ENCODE measurements at places on chromosomes 5 and 9. TPM values are rescaled to one million over a fixed set of nuclear protein-coding genes. Genes with fewer than 3 reads are reported as not detected.

- DNase-seq = no peak
Observed at GRCh38 chr9:72843520-72844439, 109.1 kb downstream of the ALDH1A1 start.

DNA sequence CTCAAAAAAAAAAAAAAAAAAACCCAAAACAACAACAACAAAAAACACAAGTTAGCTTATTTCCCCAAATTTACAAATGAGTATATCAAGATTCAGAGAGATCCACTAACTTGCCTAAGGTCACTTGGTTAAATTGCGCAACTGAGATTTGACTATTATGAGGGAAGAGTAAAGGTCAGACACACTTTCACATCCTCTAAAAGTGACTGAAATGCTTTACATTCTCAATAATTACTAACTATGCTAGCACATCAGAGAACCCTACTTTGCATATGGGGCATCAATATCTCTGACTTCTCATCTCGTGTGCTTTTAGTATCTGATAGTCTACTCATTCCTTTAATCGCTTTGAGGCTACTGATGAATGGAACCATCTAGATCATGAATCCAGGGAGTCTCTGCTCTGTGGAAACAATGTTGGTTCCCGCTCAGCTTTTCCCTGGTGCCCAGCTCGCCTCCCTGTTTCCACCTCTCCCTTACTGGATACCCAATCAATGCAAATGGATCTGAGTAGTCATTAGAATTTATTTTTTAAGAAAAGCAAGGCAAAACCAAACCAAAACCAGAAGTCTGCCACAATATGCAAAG, 182.1 kb upstream of the TRIM32 start:
- no peak for DNase-seq

DNA sequence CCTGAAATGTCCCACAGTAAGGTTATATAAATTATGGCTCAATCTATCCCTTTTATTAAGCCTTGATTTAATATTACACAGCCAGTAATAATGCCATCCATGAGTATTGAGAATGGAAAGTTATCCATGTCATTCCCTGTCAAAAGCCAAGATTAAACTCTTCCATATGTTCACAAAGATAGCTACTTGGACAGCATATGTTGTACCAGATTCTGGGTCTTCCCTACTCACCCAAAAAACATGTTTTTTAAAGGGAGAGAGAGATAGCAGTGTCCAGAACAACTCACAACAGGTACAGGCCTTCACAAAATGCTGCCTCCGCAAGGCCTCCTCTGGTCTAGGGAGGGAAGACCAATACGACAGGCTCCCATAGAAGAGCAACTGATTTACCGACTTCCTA, 15.4 kb downstream of the CDK5RAP2 start:
- no peak for DNase-seq

GRCh38 chr9:20398536-20399338, 223.6 kb downstream of the MLLT3 start:
- DNase-seq = no peak

IDNK gene
- 12.3 TPM for polyA plus RNA-seq

Data from right renal cortex interstitium (tissue), 3 donors.